Endothelial cell of umbilical vein (primary cell): ENCODE measurements at places on chromosomes 5 and 9. TPM values are rescaled to one million over a fixed set of nuclear protein-coding genes. Genes with fewer than 3 reads are reported as not detected.

DNA sequence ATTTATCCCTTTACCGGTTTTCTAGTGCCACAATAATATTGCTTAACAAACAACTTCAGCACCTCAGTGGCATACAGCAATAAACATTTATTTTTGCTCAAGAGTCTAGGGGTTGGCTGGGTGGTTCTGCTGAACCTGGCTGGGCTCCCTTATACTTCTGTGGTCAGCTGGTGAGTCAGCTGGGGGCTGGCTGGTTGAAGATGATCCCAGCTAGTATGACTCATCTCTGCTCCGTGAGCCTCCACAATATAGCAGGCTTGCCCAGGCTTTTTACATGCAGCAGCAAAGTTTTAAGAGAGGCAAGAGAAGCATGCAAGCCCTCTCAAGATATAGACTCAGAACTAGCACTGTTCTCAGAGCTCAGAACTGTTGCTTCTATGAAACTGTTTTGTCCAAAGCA, 523.5 kb upstream of the CLINT1 start:
- DNase-seq, result peak; percentile 83
- H3K36me3 ChIP-seq, result no peaks in the 10 kb centered on the region

DNA sequence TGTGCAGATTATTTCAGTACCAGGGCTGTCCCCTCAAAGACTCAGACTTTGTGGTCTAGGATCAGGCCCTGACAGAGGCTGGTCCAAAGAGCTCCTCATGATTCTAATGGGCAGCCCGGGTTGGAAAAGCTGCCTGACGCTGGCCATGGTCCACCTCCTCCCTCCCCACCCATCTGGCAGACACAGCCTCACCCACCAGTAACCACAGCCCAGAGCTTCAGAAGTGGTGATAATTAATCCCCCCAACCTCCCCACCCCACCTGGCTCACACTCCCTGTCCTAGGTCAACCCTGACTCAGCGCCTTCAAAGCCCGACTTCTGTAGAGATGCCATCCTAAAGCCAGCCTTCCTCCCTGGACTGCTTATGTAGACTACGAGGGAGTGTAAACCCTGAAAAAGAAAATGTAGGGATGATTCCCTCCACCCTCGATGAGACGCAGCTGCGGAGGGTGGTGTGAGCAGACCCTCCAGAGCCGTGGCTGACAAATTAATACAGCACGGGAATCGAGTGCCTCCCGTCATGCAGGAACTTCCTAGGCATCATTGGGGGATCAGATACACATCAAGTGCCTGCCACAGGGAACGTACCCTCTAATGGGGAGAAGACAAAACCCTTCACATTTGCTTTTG, 7.0 kb downstream of the UBE2QL1 start:
- H3K4me1 ChIP-seq, result no peaks in the 10 kb centered on the region
- DNase-seq, result no peak
- no peak overlapping the region for H3K4me3 ChIP-seq
- no peaks in the 10 kb centered on the region for H3K36me3 ChIP-seq
- peaks cover 13% of the 10 kb centered on the region for H3K27me3 ChIP-seq
- no peak overlapping the region for H3K27ac ChIP-seq

DNA sequence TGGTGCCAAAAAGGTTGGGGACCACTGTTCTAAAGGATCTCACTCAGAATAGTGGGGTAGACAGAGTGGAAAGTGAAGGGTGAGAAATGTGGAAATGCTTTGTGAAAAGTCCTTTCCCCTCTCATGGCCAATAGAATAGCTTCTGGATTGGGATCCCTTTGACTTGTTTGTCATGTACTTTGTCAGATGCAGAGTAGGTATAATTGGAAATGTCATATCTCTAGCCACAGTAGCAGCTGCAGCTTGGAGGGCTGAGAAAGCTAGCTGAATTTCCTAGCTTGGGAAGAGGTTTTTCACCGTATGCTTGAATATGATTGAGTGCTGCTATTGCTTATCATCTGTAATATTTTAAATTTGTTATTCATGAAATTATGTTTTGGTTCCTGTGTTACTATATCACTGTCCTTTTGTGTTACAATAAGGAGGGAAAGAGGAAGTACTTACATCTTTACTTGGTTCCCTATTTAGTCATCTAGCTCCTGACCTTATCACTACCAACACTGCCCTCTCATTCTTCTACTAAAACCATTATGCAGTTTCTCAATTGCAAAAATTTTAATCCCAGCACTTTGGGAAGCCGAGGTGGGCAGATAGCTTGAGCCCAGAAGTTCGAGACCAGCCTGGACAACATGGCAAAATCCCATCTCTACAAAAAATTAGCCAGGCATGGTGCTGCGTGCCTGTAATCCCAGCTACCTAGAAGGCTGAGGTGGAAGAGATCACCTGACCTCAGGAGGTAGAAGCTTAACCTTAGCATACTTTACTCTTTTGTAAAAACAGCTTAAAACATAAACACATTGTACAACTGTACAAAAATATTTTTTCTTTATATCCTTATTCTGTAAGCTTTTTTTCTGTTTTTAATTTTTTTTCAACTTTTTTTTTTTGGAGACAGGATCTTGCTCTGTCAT, 12.4 kb downstream of the SLC30A5 start:
- H3K4me3 ChIP-seq, result no peak overlapping the region
- no peaks in the 10 kb centered on the region for H3K27me3 ChIP-seq
- peaks cover 11% of the 10 kb centered on the region for H3K36me3 ChIP-seq
- no peak for DNase-seq

GRCh38 chr9:16343249-16344237, 526.9 kb downstream of the BNC2 start:
- H3K4me1 ChIP-seq, result peaks cover 3% of the 10 kb centered on the region
- no peaks in the 10 kb centered on the region for H3K27me3 ChIP-seq
- H3K4me3 ChIP-seq, result no peak overlapping the region

- no peaks in the 10 kb centered on the region for H3K4me1 ChIP-seq
- H3K27ac ChIP-seq, result no peak overlapping the region
- peaks cover 2% of the 10 kb centered on the region for H3K27me3 ChIP-seq
- no peak for DNase-seq
- H3K36me3 ChIP-seq, result no peaks in the 10 kb centered on the region
Measured at GRCh38 chr5:146539973-146540372, 24.0 kb upstream of the GPR151 start.

- H3K36me3 ChIP-seq, result no peaks in the 10 kb centered on the region
Measured at GRCh38 chr5:66987126-66987525, 209.5 kb downstream of the CD180 start.

The TRIM36 gene
- total RNA-seq, result 0.69 and 1.2 TPM in 2 replicates

The GLRA1 gene
- not detected in 2 replicates for total RNA-seq
